Upper lobe of left lung (tissue), 6 donors: ENCODE measurements at places on chromosomes 3 and 15. TPM values are rescaled to one million over a fixed set of nuclear protein-coding genes. Genes with fewer than 3 reads are reported as not detected.

GRCh38 chr3:158769549-158769948 is 32.3 kb upstream of the MFSD1 start:
- peaks cover 47% of the 10 kb centered on the region for H3K4me1 ChIP-seq
- no peaks in the 10 kb centered on the region for H3K27me3 ChIP-seq
- no peak overlapping the region for H3K4me3 ChIP-seq
- peak overlapping the region; percentile 70 for H3K27ac ChIP-seq
- no peak for DNase-seq

- H3K4me3 ChIP-seq, result no peak overlapping the region
- H3K4me1 ChIP-seq, result peaks cover 8% of the 10 kb centered on the region
- H3K27me3 ChIP-seq, result no peaks in the 10 kb centered on the region
- no peak for DNase-seq
- no peaks in the 10 kb centered on the region for H3K36me3 ChIP-seq
Measured at GRCh38 chr15:58947179-58947578, 13.7 kb upstream of the SLTM start.

DNA sequence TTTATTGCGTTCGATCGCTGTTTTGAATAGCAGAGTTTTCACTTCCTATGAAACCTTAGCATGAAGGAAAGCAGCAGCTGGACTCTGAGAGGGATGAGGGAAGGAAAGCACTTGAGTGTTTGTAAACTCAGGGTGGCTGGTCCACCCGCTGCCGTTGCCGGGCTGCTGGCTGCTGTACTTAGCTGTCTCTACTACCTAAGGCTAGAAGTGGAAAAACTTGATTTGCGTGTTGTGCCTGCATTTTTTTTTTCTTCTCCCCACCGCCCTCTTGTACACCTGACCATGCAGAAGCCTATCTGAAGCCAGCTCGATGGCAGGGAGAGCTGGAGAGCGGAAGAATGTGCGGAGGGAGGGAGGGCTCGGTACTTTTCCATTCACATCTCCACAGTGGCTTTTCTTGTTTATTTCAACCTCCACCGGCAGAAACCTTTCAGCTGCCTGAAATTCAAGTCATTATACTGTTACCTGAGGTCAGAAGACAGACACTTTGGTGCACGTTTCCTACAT is 4.8 kb upstream of the BCL6 start:
- peak; percentile 87 for DNase-seq
- peak overlapping the region; percentile 75 for H3K27ac ChIP-seq
- no peaks in the 10 kb centered on the region for H3K27me3 ChIP-seq
- H3K4me1 ChIP-seq, result peaks cover 28% of the 10 kb centered on the region

- no peak overlapping the region for H3K4me3 ChIP-seq
- no peaks in the 10 kb centered on the region for H3K4me1 ChIP-seq
- DNase-seq, result no peak
- H3K36me3 ChIP-seq, result no peaks in the 10 kb centered on the region
- no peaks in the 10 kb centered on the region for H3K27me3 ChIP-seq
- no peak overlapping the region for H3K27ac ChIP-seq
Measured at GRCh38 chr3:112233083-112233482, 60.9 kb downstream of the SLC9C1 start.

GRCh38 chr3:46297658-46298423 is 55.6 kb downstream of the CCR3 start:
- H3K27me3 ChIP-seq, result no peaks in the 10 kb centered on the region
- no peak overlapping the region for H3K4me3 ChIP-seq
- peaks cover 22% of the 10 kb centered on the region for H3K4me1 ChIP-seq
- no peaks in the 10 kb centered on the region for H3K36me3 ChIP-seq

DNA sequence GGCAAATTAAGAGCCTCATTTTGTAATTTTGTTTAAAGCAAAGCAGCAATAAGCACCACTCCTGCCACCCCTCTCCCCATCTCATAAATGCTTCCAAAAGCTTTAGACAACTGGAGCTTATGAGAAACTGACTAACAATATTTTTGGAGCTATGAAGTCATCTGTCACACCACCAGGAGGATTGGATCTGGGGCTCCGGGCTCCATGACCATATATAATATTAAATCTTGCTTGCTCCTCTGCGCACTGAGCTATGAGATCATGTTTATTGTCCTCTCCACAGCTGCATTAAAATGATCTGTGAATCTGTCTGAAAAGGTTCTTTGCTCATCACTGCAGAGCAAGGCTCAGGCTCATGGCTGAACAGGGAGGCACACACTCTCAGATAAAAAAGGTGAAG is 323.7 kb downstream of the ZNF621 start:
- H3K4me3 ChIP-seq, result no peak overlapping the region
- no peak overlapping the region for H3K27ac ChIP-seq
- DNase-seq, result no peak
- no peaks in the 10 kb centered on the region for H3K36me3 ChIP-seq
- no peaks in the 10 kb centered on the region for H3K4me1 ChIP-seq

GRCh38 chr15:50063226-50063625 is 55.8 kb downstream of the ATP8B4 start:
- no peaks in the 10 kb centered on the region for H3K27me3 ChIP-seq
- DNase-seq, result no peak
- H3K36me3 ChIP-seq, result no peaks in the 10 kb centered on the region
- H3K4me1 ChIP-seq, result no peaks in the 10 kb centered on the region

- no peaks in the 10 kb centered on the region for H3K4me1 ChIP-seq
- H3K4me3 ChIP-seq, result no peak within 1 kb of the TSS
- no peak within 1 kb of the TSS for H3K27ac ChIP-seq
- no peaks in the 10 kb centered on the region for H3K36me3 ChIP-seq
Measured at GRCh38 chr3:46242120-46242519, at the start of gene CCR3. Gene CCR3 (plus strand): TSS chr3:46242460. CDS start chr3:46265159, 22,699 bp downstream.

DNA sequence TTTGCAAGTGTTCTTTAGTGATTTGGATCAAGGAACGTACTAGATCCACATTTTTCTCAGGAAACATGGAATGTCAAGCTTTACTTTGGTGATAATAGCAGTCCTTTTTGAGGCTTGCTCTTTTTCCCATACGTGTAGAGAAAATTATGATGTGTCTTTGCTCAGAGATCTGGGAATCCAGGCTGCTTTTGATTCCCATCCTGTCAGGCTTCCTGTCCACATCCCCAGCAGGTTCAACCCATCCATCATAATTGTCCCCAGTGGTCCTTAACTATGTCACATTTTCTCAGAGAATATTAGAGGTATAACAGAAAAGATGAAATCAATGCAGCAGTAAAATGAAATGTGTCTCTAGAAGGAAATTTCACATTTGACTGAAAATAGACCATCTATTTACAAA is 111.4 kb downstream of the IQCH start:
- no peak for DNase-seq
- H3K27me3 ChIP-seq, result no peaks in the 10 kb centered on the region
- H3K4me1 ChIP-seq, result no peaks in the 10 kb centered on the region
- H3K36me3 ChIP-seq, result no peaks in the 10 kb centered on the region
- no peak overlapping the region for H3K4me3 ChIP-seq
- H3K27ac ChIP-seq, result no peak overlapping the region

- H3K4me3 ChIP-seq, result no peak overlapping the region
- peaks cover 5% of the 10 kb centered on the region for H3K36me3 ChIP-seq
- DNase-seq, result no peak
Measured at GRCh38 chr3:14415501-14415900, 13.1 kb downstream of the SLC6A6 start.

GRCh38 chr15:96342406-96343112 is 12.1 kb downstream of the NR2F2 start:
- no peak for DNase-seq
- no peaks in the 10 kb centered on the region for H3K4me1 ChIP-seq
- no peaks in the 10 kb centered on the region for H3K27me3 ChIP-seq
- H3K27ac ChIP-seq, result peak overlapping the region; percentile 93
- peak overlapping the region; percentile 67 for H3K4me3 ChIP-seq

GRCh38 chr15:80850941-80851451 is 71.8 kb downstream of the CEMIP start:
- peaks cover 23% of the 10 kb centered on the region for H3K4me1 ChIP-seq
- H3K36me3 ChIP-seq, result no peaks in the 10 kb centered on the region
- H3K27me3 ChIP-seq, result no peaks in the 10 kb centered on the region
- no peak for DNase-seq
- H3K4me3 ChIP-seq, result no peak overlapping the region

DNA sequence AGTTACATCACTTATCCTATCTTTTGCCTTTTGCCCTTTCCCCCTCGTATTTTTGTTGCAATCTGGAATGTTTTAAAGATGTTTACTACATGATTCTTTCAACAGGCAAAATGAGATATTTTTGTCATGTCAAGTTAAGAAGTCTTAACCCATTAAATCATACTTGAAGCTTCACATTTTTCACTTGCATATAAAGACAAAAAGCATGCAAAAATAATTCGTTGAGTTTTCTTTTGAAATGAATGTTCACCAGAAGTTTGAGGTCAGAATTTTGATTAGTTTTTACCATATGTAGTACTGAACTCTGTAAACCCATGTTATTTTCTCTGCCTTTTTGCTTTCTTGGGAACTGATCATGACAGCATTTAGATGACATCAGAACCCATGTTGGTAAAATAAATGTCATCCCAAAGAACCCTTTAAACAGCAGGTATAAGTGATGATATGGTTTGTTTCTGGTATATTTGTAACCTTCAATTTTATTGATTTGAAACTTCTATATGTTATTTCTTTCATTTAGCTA is 188.5 kb downstream of the GHSR start:
- H3K4me1 ChIP-seq, result peaks cover 35% of the 10 kb centered on the region
- DNase-seq, result no peak
- peaks cover 23% of the 10 kb centered on the region for H3K36me3 ChIP-seq
- peak overlapping the region; percentile 44 for H3K27ac ChIP-seq
- no peak overlapping the region for H3K4me3 ChIP-seq
- H3K27me3 ChIP-seq, result no peaks in the 10 kb centered on the region

DNA sequence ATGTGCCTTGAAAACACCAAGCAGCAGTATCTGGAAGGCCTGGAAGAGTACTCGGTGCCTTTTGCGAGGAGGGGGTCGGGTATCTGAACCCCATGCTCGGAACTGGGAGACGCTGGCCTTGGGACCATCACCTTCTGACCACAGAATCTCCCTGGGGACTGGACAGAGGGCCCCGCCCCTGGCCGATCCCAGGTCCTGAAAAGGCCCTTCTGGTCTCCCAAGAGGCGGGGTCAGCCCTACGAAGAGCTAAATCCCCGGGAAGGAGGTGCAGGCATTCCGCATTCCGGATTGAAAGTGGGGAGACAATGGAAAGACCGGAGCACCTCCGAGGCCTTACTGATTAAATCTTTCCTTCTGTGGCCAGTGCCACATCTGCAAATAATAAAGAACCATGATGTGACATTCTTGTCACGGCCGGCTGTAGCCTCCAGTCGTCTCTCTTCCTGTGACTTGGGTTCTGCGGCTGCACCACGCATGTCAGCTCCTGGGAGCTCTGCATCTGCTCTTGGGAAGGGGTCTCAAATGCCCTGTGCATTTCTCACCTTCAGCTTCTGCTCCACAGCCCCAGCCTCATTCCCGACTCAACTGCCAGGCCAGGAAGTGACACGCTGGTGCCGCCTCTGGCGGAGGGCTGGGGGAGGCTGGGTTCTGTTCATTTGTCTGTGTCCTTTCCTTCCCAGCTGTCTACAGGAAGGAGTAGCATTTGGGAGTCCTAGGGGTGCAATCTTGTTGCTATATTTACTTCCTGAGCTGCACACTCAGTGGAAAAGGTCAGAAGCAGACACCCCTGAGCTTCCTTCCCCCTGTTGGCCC is 173.5 kb downstream of the KLF13 start:
- H3K4me3 ChIP-seq, result no peak overlapping the region
- H3K27me3 ChIP-seq, result no peaks in the 10 kb centered on the region
- no peak for DNase-seq
- H3K27ac ChIP-seq, result no peak overlapping the region
- peaks cover 5% of the 10 kb centered on the region for H3K4me1 ChIP-seq
- H3K36me3 ChIP-seq, result no peaks in the 10 kb centered on the region

- DNase-seq, result no peak
- no peaks in the 10 kb centered on the region for H3K4me1 ChIP-seq
- no peak overlapping the region for H3K4me3 ChIP-seq
- H3K27ac ChIP-seq, result no peak overlapping the region
- no peaks in the 10 kb centered on the region for H3K36me3 ChIP-seq
Measured at GRCh38 chr3:107055181-107055942, 321.9 kb upstream of the CCDC54 start.

GRCh38 chr3:168186293-168186983 is 90.7 kb upstream of the GOLIM4 start:
- no peaks in the 10 kb centered on the region for H3K4me1 ChIP-seq
- no peaks in the 10 kb centered on the region for H3K27me3 ChIP-seq
- no peaks in the 10 kb centered on the region for H3K36me3 ChIP-seq
- no peak for DNase-seq
- H3K27ac ChIP-seq, result no peak overlapping the region
- no peak overlapping the region for H3K4me3 ChIP-seq

GRCh38 chr15:71547011-71547410 is 263.3 kb upstream of the NR2E3 start:
- DNase-seq, result peak; percentile 45
- no peak overlapping the region for H3K4me3 ChIP-seq
- no peak overlapping the region for H3K27ac ChIP-seq
- no peaks in the 10 kb centered on the region for H3K4me1 ChIP-seq
- H3K36me3 ChIP-seq, result no peaks in the 10 kb centered on the region

- H3K27me3 ChIP-seq, result no peaks in the 10 kb centered on the region
- no peak for DNase-seq
- H3K4me1 ChIP-seq, result no peaks in the 10 kb centered on the region
- no peak overlapping the region for H3K27ac ChIP-seq
- no peaks in the 10 kb centered on the region for H3K36me3 ChIP-seq
- H3K4me3 ChIP-seq, result no peak overlapping the region
Measured at GRCh38 chr3:8638994-8639658, 5.5 kb downstream of the SSUH2 start.

DNA sequence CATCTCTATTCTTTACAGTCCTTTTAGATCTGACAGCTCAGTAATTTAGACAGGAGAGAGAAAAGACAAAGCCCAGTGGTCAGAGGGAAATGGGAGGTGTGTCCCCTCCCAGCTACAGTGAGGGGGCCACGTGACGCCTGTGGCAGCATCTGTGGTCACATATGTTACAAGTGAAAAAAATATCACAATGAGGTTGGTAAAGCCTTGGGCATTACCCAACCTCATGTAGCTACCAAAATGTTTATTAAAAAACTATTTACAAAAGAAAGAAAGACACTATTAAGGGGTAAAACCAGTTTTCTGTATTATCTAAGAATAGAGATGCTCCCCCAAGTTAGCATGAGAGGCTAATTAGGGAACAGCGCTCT is 42.9 kb upstream of the PLCL2 start:
- no peaks in the 10 kb centered on the region for H3K27me3 ChIP-seq
- H3K4me1 ChIP-seq, result peaks cover 19% of the 10 kb centered on the region
- H3K4me3 ChIP-seq, result no peak overlapping the region
- peak; percentile 67 for DNase-seq
- H3K27ac ChIP-seq, result peak overlapping the region; percentile 70

DNA sequence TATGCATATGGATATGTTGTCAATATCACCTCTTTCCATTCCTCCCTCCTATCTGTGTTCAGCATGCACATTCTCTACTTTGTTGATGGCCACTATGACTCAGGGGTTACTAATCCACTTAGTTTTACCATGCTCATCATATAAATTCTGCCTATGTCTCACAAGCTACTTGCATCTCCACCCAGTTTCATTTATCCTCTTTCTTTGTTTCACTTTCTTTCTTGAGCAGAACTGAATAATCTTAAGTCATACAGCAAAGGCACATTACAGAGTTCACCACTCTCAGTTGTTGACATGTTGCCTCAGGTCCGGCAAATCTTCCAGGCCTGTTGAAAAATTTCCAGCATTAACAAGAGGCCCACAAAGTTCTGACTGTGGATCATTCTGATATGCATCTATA is 71.5 kb downstream of the SSR3 start:
- H3K36me3 ChIP-seq, result no peaks in the 10 kb centered on the region
- DNase-seq, result no peak
- H3K4me3 ChIP-seq, result no peak overlapping the region
- peaks cover 10% of the 10 kb centered on the region for H3K4me1 ChIP-seq
- H3K27me3 ChIP-seq, result no peaks in the 10 kb centered on the region

Gene SPINT1
- total RNA-seq, result 192 TPM

Gene MYZAP
- 47.6 TPM for total RNA-seq

Gene DOCK3
- 0.98 TPM for total RNA-seq

Gene COPS2
- total RNA-seq, result 20.1 TPM

Gene CFAP20DC
- total RNA-seq, result 0.30 TPM

Gene FRMD4B
- 67.8 TPM for total RNA-seq

Gene DNAH1
- 11.2 TPM for total RNA-seq
